ENCODE measurements at places on chromosomes 5 and 9.

DNA sequence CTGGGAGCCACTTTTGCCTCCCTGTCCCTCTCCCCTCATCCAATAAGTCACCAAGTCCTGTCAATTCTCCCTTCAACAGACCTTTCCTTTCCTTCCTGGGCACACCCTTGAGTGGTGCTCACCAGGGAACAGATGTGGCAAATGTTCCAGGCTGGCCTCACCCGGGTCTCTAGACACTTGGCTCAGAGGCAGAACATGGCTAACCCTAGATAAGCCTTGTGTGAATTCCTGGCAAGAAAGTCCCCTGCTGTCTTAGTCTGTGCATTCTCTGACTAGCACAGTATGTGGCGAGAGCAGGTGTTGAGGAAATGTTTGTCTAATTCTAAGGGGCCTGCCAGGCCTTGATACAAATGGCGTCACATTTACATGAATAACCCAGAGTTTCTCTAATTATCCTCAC, 41.2 kb upstream of the PTGS1 start:
- DNase-seq = no peak

DNA sequence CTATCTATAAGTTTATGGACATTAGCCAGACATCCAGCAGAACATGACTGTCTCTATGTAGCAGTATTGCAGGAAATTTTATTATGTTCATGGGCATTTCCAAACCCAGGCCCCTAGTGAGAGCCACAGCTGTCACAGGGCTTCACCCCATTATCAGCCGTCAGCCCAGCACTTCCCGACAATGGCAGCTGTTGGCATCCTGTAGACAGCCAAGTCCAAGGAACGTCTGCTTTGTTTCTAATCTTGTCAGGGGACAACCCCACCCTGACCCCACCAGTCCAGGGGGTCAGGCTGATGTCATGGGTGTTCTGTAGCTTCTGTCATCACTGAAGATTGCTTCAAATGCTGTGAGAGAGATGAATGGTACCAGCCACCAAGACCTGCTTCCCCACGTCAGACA, 565.3 kb upstream of the BRINP1 start:
- DNase-seq = no peak

DNA sequence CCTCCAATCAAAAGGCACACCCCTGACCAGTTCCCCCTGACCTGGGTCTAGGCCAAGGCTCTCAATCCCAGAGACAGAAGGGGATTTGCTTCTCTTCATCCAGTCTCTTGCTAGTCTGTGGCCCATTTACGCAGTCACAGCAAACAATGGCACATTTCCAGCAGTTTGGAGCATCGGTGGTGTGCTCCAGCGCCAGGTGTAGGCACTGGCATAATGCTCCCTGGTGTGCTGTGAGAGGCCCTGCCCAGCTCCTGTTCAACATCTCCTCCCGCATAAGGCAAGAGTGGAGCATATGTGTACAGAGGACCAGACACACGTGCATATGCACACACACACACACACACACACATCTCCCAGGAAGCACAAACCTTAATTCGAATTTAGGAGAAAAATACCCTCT, 79.5 kb upstream of the ERCC6L2 start:
- peak; percentile 90 for DNase-seq

- DNase-seq = peak; percentile 64
Measured at GRCh38 chr5:115702025-115702424, 76.2 kb upstream of the TMED7 start.

- peak; percentile 17 for DNase-seq
Measured at GRCh38 chr5:1111727-1112289, at the start of gene SLC12A7. SLC12A7 (minus strand) TSS chr5:1112063; CDS start chr5:1111991, 72 bp downstream.

DNA sequence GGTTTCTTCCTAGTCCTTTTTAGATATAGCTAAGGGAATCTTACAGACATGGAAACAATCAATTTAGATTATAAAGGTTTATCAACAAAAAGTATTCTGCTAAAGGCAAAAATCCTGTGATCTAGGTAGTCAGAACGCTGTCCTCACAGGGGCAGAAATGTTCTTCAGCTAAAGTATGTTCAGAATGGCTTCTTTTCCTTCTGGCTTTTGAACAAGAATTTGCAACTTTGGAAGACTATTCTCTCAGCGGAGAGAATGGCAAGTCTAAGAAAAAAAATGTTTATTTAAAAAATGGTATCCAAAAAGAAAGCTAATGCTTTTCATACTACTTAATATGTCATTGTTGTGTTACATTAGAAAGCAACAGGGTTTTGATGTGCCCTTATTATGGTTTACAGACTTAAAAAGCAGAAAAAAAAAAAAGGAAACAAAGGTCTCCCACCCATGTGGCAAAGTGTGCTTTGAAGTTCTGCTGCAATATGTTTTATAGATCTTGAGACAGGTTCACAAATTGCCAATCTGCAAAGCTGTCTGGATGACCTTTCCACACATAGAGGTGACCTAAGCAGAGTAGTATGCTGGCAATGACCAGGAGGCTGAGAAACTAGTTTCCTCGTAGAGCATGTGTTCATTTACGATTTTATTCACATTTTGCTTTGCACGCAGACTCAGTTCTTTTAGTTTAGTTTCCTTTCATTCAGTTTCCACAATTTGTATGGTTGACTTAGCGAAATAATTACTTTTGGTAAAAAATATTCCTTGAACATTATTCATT, 45.1 kb upstream of the PJA2 start:
- no peak for DNase-seq

GRCh38 chr9:89658401-89658800, 53.6 kb downstream of the GADD45G start:
- DNase-seq = no peak

DNA sequence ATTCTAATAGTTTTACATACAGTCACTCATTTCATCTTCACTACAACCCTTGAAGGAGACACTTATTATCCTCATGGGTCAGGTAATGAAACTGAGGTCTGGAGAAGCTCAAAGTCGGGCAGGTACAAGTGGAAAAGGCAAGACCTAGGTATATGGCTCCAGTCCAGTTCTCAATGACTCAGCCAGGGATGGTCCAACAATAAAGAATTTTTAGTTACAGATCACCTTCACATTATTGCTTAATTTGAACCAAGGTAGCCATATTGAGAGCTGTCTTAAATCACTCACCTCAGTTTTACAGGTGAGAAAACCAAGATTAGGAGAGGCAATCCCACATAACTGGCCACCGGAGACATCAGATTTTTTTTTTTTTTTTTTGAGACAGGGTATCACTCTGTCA, 55.4 kb downstream of the PTPN3 start:
- no peak for DNase-seq
